ENCODE measurements at places on chromosomes 7 and 10.
A peak's percentile ranks its signal among the peaks of the same experiment; 100 is the strongest.

DNA sequence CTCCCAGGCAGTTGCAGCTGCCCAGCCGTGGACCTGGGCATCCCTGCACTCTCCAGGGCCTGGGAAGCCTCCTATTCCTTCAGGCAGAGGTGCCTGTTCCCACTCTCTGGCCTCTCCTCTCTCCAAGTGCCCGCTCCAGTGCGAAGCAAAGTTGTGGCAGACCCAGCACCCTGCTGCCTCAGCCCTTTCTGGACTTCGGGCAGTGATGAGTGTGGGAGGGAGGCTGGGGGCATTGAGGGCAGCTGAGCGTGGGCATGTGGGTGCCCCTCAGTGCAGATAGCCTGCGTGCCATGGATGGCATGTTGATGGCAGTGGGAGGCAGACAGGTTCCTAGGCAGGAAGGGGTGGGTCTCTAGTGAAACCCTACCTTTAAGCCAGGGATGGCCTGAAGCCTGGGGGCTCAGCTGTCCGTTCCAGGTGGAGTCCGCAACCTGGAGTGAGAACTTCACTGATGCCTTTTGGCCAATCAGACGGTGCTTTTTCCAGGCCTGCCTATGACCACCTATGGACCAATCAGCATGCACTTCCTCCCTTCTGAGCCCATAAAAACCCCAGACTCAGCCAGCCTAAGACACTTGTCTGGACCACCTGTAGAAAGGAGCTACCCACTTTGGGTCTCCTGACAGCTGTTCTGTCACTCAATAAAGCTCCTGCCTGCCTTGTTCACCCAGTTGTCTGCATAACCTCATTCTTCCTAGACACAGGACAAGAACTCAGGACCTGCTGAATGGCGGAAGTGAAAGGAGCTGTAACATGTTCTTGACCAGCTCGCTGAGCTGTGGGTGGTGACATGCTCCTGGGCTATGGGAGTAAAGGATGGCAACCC is 26.1 kb downstream of the SVIL start:
- no peak for DNase-seq

- DNase-seq = peak; percentile 64
These were observed 85.4 kb upstream of the PDGFA start for GRCh38 chr7:604884-605531.

DNA sequence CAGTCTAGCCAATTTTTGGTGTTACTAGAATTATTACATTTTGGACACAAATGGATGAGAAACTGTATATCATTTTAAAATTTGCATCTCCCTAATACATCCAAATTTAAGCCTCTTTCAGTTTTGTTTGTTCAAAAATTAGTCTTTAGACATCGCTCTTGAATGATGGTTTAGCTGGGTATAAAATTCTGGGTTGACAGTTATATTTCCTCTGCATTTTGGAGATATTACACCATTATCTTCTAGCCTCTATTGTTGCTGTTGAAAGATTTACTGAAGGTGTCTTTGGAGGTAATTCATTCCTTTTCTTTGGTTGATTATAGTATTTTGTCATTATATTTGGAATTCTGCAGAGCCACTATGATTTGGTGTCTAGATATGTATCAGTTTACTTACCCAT is 116.5 kb downstream of the COL26A1 start:
- DNase-seq = no peak

DNA sequence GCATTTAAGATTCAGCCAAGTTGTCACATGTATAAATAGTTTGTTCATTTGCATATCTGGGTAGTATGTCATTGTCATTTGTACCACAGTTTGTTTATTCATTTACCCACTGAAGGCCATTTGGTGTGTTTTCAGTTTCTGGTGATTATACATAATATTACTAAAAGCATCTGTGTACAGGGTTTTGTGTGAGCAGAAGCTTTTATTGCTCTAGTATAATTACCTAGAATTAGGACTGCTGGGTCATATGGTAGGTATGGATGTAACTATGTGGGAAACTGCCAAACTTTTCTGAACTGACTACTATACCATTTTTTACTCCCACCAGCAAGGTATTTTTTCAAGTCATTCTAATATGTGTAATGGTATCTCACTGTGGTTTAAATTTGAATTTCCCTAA is 584.0 kb upstream of the GHITM start:
- DNase-seq = no peak

DNA sequence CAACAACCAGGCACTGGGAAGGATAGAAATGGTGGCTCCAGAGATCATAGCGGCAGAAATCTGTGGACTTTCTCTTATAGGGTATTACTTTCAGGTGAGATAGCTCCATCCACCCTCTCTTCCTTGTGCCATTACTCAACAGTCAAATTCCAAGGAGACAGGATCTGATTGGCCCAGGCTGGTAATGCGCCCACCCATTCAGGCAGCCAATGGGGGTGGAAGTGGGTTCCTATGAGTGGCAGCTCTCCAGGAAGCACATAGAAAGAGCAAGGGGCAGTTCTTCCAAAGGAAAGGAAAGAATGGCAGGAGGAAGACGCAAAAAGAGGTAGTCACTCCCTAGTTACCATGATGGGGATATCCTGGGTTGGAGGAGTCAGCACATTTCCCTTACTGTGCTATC is 94.4 kb downstream of the STRA8 start:
- no peak for DNase-seq

DNA sequence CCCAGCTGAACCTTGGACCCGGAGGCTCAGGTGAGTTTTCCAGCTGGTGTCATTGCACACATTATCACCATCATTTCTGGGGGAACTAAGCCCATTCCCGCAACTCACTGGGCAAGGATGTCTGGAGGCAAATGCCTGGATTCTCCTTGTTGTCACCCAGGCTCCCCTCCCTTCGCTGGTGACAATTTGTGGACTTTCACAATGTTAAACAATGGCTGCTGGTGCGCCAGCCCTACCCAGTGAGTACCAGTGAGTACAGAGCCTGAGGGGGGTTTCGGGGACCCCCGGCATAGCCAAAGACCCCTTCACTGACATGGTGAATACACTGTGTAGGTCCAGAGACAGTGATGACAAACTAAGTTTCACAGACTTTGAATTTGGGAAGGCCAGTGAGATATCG is 189.2 kb downstream of the ADARB2 start:
- no peak for DNase-seq

DNA sequence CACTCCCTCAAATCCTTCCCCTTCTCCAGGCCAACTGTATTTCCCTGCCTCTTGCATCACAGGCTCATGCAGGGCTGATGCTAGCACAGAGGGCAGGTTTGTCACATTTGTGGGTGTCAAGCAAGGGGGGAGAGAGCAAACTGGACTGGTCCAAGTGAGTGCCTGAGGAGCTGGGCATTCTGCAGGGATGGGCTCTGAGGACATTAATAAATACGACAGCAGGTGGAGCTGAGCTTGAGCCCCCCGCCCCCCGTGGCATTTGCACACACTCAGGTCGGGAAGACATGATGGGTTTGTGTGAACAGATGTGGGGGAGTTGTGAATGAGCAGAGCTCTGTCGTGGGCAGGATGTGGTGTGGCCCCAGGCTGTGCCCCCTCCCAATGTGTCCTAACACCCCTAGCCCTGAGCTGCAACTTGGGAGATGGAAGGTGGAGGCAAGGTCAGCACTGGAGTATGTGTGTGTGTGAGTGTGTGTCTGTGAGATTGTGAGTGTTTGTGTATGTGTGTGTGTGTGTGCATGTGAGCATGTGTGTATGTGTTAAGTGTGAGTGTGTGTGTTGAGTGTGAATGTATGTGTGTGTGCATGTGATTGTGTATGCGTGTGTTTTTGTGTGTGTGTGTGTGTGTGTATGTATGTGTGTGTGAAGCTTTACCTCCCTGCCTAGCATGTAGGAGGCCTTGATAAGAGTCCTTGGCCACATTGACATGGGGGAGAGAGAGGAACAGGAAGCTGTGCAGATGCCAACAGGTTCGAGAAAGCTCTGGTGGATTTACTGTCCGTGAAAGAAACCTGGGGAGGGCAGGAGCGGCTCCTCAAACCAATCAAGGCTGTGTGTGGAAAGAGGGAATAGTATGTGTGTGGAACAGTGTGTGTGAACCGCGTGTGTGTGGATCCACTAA is 9.1 kb downstream of the RASSF4 start:
- DNase-seq = peak; percentile 30

DNA sequence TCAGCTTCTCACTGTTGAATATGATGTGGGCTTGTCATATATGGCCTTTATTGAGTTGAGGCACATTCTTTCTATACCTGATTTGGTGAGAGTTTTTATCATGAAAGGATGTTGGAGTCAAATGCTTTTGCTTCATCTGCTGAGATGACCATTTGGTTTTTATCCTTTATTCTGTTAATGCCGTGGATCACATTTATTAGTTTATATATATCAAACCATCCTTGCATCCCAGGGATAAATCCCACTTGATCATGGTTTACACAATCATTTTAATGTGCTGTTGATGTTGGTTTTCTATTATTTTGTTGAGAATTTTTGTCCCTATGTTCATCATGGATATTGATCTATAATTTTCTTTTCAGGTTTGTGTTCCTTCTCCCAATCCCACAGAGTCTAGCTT is 67.0 kb downstream of the EBLN1 start:
- DNase-seq = no peak

DNA sequence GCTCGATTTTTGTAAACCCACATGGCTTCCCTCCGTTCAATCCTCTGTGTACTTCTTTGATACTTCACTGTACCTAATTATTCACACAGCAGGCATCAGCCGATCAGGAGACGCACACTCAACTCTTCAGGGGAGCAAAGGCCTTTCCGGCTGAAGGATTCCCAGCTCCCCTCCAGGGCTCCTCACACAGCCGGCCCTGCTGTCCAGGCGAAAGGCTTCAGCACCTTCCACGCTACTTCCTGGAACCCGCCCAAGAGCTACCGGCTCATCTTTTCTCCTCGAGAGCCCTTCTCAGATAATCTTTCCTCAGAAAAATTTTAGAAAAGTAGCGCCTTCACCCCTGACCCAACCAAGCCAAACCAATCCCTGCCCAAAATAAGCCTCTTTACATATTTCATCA is 270.4 kb downstream of the ZMYND11 start:
- DNase-seq = no peak

DNA sequence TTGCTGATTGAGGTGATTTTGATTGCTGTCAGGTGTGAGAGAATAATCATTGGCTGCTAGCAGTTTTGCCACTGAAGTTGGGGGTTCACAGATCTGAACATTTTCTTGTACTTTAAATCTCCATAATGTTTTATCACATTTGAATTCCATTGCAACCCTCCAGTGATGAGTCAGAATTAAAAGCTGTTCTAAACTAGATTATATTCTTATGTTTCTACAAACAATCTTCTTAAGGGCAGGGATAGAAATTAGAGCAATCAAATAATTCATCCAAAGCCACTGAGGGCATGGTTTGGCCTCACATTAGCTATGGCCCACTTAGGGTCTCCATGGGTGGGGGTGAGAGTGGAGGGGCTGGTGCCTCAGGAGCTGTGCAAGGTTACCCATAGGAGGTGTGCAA is 53.0 kb upstream of the RPA3 start:
- no peak for DNase-seq

GRCh38 chr7:108372618-108373017 is 83.6 kb downstream of the NRCAM start:
- no peak for DNase-seq

DNA sequence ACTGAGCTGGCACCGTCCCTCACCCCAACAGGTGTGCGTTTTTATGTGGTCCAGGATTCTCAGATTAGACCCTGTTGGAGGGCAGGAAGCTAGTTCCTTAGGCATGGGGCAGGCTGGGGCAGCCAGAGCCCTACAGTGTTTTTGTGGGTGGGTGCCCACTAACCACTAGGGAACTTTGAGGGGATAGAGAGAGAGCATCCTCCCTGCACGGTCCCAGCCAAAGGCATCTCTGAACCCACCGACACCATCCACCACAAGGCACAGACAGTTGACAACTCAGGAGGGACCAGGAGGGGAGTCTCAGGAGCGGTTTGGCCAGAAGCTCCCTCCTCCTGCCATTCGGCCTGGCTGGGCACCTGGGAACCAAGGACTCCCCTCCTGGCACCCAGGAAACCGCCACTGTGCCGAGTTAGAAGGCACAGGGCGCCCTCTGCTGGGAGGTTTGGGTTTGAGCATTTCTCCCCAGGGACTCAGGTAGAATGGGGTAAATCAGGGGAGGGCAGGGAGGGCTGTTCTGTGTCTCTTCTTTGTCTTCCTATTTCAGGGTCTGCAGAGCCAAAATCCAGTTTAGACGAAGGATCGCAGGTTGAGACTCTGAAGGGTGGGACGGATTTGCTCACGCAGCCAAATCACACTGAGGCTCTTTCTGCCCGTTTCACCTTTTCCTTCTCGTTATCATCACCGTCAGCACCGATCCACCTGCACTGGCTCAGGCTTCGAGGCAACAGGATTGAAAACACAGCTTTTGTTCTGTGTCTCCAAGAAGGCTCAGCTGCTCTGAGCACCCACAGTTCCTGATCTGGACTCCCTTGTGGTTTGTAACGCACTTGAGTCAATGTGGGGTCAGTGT is 84.8 kb upstream of the COL13A1 start:
- peak; percentile 58 for DNase-seq
